Muscle of leg (tissue), 16 donors: ENCODE measurements at places on chromosomes 2 and 18. TPM values are rescaled to one million over a fixed set of nuclear protein-coding genes. Genes with fewer than 3 reads are reported as not detected.
A peak's percentile ranks its signal among the peaks of the same experiment; 100 is the strongest.

DNA sequence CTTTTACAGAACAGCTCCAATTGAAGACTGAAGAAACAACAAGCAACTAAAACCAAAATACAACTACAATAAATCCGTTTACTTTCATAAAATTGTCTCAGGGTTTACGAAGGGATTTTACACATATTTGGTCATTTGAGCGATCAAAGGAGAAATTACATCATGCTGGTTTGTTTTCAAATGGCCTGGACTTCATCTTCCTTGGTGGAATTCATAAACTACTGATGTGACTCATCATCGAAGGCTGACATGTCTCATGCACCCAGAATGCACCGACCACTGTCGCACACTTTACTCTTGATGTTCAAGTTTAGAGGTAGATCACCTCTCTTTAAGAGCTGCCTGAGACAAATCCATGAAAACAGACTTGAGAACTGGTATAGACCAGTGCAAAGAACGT lies 25.6 kb upstream of the PMAIP1 start:
- peak; percentile 48 for DNase-seq

GRCh38 chr2:111091811-111092211 lies 28.9 kb upstream of the BCL2L11 start:
- no peak for DNase-seq

DNA sequence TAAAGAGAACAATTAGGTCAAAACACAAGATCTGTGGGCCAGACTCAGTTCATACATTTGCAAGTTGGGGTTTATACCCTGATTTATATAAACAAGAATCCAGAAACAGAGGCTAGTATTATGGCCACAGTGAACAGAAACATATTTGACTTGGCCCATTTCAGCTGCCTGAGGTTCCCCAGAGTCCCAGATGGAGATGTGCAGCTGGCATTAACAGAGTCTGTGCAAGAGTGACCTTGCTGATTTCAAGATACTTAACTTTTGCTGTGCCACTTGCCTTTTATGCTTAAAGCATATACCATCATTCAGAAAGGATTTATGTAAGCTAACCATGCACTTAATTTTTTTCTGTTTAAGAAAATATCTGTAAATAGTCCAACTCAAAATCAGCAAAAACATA lies 636.3 kb downstream of the TRIB2 start:
- DNase-seq, result no peak

DNA sequence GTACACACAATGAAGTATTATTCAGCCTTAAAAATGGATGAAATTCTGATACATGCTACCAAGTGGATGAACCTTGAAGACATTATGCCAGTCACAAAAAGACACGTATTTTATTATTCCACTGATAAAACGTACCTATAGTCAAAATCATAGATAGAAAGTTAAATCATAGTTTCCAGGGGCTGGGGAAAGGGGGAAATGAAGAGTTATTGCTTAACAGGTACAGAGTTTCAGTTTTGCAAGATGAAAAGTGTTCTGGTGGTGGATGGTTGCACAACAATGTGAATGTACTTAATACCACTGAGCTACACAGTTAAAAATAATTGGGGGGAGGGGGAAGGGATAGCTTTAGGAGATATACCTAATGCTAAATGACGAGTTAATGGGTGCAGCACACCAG lies 279.0 kb upstream of the STON1 start:
- no peak for DNase-seq

- peak; percentile 59 for DNase-seq
Observed at GRCh38 chr18:43662657-43663056, 385.4 kb upstream of the SYT4 start.

DNA sequence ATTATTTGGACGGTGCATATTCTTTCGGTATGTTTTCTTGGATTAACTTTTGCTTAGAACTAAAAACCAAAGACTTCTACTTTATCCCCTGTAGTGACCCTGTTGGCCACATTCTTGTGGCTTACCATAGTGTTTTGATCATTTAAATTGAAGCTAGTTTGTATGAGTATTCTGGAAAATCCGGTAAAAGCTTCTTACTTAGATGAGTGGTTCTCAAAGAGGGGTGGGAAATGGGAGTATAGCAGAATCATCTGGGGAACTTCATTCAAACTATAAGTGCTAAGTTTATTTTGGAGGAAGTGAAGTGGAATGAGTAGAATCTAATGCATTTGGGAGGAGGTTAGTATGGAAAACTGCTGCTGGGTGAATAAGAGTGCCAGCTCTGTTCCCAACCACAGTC lies 3.8 kb downstream of the PPP1CB start:
- DNase-seq, result no peak

DNA sequence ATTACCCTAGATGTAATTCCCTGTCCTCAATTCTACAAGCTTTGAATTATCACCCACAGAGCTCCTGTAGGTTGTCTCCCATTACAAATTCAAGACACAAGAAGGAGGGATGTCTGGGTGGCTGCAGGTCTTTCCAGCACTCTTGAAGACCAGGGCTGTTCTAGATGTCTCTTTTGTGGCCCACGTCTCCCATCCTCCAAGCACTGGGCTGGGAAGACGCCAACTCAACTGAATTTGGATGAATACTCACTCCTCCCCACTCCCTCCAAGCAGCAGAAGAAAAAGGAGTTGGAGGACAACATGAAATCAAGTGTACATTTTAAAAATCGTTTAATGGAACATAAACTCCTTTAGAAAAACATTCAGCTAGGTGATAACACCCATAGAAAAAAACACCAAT lies 31.2 kb downstream of the SMAD7 start:
- no peak for DNase-seq

DNA sequence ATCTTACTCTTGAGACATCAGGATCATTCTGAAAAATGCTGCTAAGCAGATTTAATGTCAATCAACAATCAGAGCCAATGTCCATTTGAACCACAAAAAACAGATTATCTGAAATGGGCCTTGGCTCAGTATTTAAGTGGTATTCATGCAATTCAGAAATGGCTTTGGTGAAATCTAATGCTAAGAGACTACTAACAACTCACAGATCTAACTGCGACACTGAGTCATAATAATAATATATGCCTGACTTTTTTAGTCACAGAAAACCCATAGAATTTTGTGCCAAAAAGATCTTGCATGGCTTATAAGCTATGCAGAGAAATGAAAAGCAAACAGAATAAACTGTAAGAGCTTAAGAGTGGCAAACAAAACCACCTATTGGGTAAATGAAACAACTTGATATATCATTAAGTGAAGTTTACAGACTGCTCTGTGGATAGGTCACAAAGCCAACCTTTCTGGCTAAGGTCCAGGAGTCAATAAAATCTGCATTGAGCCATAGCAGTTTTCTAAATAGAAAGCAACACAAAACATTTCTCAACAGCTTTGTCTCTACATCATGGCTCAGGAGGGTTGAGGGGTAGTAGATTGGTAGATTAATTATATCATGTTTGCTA lies 234.3 kb downstream of the LRATD1 start:
- no peak for DNase-seq

GRCh38 chr2:36087344-36087743 lies 268.2 kb upstream of the CRIM1 start:
- no peak for DNase-seq

DNA sequence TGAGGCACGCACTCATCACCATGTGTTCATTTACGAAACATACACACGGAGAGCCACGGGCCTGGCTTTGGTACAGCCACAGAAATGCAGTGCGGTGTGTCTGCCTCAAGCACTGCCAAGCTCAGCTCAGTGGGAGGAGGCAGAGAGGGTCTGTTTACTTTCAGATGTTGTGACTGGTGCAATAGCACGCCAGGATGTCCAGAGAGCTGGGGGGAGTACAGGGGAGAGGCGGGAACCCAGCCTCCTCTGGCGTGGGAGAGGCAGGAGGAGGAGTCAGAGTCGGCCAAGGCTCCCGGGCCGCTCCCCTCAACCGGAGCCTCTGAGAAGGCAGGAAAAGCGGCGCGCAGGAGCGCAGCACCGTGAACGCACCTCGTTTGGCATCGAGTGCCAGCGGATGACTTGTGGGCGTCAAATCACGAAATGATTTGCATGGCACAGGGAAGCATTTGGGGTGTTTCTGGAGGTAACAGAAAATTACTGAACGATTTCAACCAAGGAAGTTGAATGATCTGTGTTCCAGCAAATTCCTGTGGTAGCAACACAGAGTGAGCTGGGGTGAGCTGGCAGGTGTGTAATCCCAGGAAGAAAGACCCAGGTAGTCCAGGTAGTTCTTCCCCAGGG lies 143.0 kb downstream of the ZNF516 start:
- peak; percentile 92 for DNase-seq

- no peak for DNase-seq
Observed at GRCh38 chr2:236215196-236215595, 47.0 kb upstream of the GBX2 start.

DNA sequence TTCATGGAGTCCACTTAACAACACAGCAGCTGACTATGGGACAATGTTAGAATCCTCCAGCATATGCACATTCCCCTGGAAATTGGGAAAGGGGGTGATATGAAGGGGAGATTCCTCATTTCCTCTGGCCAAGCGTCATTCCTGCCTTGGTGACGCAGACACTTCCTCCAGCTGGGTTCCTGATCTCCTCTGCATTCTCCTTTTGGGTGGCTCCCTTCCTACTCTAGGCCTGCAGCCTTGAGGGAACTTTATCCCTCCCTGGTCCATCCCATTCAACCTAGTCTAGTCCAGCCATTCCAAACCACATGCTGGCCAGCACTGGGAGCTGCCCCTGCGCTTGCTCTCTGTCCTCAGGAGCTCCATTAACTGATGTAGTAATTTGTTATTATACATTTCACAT lies 216.8 kb downstream of the VAPA start:
- DNase-seq, result no peak

GRCh38 chr2:88683160-88684021 lies 8.1 kb upstream of the RPIA start:
- DNase-seq, result no peak

- DNase-seq, result no peak
Observed at GRCh38 chr2:146701183-146701582, 1143.6 kb upstream of the ACVR2A start.

DNA sequence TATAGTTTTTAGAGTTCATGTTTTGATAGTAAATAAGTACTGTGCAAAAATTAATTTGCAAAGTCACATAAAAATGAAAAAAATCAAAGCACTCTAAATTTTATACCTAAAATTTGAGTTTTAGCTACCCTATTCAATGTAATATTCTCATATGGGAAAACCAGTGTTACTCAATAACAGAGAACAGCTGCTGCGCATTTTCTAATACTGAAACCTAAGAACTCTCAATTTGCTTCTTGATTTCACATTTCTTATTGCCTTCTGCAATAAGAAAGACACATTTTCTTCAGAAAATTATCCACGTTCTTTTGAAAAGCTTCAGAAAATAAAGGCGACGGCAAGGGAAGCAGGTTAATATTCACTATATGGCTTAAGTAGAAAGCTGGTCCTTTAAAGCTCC lies 199.1 kb upstream of the CCDC150 start:
- peak; percentile 49 for DNase-seq

GRCh38 chr18:11906926-11907874 lies 917 bp downstream of the MPPE1 start:
- DNase-seq, result peak; percentile 13

DNA sequence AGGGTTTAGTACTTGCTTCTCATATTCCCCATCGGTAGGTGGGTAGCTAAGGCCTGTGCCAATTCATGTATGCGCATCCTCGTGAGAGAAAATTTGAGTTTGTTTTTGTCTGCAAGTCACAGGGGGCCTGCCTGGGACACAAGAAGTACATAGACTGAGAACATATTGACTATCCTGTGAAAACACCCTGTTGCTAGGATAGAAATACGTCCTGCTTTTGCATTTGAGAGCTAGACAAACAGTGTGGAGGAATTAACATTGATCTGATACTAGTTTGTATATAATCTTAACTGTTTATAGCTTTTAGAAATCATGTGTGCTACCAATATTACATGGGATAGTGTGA lies 10.9 kb downstream of the WDR7 start:
- no peak for DNase-seq

DNA sequence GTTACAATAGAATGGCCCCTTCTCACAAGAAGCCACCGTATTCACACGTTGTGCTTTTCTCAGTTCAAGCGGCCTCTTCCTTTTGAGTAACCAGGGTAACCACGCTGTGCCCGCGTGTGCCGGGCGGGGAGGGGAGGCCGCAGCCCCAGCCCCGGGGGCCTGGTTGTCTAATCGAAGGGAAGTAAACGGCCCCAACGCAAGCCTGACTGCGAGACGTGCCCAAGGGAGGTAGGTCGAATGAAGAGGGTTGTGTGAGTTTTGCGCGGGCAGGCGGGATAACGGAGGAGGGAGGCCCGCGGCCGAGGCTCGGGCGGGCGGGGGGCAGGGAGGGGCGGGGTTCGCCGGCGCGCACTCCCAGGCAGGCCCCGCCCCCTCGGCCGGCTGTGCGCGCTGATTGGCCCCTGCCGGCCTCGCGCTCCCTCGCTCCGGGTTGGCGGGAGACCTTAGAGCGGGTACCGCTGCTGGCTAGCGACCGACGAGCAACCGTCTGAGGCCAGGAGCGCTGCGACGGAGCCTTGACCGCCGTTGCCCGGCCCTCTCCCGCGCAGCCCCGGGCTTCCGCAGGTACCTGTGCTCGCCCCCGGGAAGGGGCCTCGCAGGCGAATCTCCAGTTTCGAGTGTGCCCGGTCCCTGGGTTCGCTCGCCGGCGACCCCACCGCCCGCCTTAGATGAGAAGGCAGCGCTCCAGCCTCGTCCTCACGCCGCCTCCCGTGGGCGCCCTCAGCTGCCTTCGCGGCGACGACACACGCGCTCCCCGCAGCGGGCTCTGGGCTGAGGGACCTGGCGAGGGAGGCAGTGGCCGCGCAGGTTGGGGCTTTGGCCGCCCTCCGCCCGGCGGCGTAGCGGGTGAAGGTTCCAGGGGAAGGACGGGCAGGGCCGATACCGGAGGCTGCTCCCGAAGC lies at the start of gene SPDYA:
SPDYA (plus strand) TSS at position 451 of the 902 bp plus-strand sequence. CDS start 5,181 bp downstream, outside the sequence.
- DNase-seq, result peak; percentile 75

DNA sequence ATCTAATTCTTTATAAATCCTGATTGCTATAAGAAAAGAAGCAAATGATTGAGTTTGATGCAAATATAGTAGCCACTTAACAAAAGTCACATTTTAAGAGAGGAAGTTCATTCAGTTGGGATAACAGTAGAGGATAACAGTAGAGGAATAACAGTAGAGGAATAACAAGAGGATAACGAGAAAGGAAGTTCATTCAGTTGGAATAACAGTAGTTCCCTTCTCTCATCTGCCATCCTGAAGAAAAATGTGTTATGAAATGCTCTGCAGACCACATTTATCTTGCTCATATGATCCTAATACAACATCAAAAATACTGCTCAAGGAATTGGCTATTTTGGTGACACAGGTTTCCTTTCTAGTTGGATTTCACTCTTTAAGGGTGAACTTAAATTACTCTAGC lies 105.3 kb upstream of the UNC80 start:
- DNase-seq, result no peak

DNA sequence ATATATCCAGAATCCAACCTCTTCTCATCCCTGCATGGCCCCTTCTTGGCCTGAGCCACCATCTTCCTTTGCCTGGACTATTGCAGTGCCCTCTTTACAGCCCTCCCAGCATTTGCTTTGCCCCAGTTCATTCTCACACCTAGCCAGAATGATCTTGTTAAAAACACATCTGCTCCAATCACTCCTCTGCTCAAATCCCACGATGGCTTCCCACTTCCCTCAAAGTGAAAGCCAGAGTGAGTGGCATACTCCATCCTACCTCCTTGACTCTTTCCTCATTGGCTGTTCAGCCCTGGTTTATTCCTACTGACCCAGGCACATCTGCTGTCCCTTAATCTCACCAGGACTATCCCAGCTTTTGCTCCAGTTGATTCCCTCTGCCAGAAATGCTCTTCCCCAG lies 14.7 kb downstream of the SULT6B1 start:
- DNase-seq, result no peak

Gene OTOS
- total RNA-seq, result not detected

Gene ASPRV1
- 2.6 TPM for total RNA-seq

Gene IL18RAP
- total RNA-seq, result 0.35 TPM

Gene FHOD3
- total RNA-seq, result 27.7 TPM

Gene SAG
- 0.18 TPM for total RNA-seq

Gene IL18R1
- total RNA-seq, result 0.98 TPM

Gene CPO
- total RNA-seq, result 0.13 TPM

Gene SERPINB13
- total RNA-seq, result not detected

Gene DES
- total RNA-seq, result 2,854 TPM

Gene CHMP1B
- 21.9 TPM for total RNA-seq
